ENCODE measurements at places on chromosomes 4 and X.

DNA sequence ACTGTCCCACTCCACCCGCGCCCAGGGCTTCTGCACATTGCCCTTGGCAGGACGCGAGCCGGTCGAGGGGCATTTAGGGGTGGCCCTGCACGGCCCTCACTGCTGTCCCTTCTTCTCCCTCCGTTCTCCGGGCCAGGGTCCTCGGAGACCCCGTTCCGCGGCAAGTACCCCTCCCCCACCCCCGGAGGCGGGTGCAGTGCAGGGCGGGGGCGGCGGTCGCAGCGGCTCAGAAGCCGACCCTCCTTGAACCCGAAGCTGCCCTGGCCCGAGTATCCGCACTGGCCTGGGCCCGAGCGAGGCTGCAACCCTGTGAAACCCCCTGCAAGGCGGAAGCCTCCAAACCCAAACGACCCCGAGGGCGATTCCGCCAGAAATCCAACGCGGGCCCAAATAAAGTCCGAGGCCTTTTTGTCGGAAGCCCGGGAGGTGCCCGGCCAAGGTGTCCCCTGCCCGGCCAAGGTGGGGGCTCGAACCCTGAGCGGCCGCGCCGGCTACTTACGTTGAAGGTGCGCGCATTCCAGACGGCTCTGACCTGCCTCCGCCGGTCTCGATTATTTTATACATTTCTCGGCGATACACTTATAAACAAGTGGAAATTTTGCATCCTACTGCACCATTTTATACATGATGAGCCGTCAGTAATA is 53.1 kb upstream of the TMEM33 start:
- no peak for DNase-seq

GRCh38 chrX:16629909-16630308 is 20.0 kb upstream of the S100G start:
- DNase-seq, result no peak

GRCh38 chr4:109434007-109434971 is 674 bp downstream of the SEC24B start:
- no peak for DNase-seq

DNA sequence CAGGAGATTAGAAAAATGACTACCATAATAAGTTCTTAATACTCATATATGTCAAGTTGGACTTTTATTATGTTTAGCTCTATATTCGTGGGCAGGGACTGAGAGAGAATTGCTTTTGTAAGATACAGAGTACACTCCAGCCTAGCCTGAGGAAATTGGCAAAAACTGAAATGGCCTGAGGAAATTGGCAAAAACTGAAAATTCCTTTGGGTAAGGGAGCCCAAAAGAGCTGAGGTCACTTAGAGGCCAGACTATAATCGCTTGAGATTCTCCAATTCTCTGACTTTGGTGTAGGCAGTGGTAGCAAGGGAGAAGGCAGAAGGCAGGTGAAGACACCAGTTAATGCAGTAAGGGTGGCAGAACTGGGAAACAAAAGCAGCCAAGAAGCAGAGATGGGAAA is 124.5 kb upstream of the HCCS start:
- no peak for DNase-seq

GRCh38 chr4:41122775-41123174 is 91.6 kb downstream of the APBB2 start:
- DNase-seq, result no peak

GRCh38 chr4:122932763-122933162 is 10.4 kb upstream of the NUDT6 start:
- DNase-seq, result no peak

DNA sequence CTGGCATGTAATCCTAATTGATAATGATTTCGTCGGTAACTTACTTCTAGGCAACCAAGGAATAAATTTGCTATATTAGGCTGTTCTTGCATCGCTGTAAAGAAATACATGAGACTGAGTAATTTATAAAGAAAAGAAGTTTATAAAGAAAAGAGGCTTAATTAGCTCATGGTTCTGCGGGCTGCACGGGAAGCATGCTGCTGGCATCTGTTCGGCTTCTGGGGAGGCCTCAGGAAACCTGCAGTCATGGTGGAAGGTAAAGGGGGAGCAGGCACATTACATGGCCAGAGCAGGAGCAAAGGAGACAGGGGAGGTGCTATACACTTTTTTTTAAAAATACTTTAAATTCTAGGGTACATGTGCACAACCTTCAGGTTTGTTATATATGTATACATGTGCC is 290.2 kb downstream of the STK32B start:
- DNase-seq, result no peak

- DNase-seq, result no peak
These were observed 47.8 kb downstream of the TMA16 start for GRCh38 chr4:163542275-163542674.

DNA sequence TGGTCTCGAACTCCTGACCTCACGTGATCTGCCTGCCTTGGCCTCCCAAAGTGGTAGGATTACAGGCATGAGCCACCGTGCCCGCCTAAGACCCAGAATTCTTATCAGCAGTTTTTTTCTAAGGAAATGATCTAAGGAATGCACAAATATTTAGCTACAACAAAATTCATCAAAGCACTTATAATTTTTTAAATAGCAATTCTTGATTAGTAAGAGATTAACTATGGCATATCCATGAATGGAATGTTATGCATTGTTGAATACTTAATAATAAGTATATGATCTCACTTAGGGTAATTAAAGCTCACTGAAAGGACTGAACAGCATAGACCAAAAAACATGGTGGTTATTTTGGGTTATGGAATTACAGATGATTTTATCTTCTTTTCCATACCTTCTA is 18.4 kb downstream of the CENPU start:
- no peak for DNase-seq

DNA sequence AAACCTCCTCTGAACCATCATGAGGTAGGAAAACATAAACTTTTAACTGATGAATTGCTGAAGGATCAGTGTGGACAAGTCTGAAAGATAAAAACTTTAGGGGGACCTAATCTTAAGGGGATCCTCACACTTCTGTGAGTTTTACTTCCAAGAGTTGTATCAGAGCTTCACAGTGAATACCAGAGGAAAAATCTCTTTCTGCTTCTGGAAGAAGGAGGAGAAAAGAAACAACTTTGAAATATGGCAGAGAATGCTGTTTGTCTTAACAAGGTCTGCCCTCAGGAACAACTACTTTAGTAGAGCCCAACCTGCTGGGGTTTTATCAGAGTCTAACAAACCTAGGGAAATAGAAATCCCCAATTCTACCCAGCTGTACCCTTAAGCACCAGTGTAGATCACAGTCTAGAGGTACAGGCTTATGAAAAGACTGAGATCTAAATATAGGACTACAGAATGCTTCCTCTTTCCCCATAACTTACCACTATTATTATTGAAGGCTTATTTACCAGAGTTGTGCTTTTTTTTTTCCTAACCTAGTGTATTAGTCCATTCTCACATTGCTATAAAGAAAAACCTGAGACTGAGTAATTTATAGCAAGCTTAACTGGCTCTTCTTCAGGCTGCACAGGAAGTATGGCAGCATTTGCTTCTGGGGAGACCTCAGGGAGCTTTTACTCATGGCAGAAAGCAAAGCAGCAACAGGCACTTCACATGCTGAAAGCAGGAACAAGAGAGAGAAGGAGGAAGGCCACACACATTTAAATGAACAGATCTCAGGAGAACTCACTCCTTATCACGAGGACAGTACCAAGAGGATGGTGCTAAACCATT is 167.9 kb downstream of the CAMK2D start:
- DNase-seq, result no peak

DNA sequence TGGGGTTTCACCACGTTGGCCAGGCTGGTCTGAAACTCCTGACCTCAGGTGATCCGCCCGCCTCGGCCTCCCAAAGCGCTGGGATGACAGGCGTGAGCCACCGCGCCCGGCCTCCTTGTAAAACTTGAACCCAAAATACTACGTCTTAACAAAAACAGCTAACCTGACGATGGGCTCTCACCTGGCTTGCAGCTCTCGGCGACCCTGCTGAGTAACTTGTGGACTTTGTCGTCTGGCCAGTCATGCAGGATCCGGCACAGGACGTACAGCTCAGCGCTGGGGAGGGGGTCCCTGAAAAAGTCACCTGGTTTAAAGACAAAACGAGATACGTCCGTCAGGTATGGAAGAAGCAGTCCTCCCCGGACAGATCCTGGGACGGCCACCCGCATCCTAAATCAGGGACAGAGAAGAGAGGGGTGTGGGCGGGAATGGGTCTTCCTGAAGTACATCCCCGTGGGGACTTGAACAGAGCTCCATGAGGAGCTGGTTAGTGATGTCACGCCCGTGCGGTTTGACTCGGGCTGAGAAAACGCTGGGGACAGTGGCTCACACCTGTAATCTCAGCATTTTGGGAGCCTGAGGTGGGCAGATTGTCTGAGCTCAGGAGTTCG is 20.7 kb upstream of the SLC25A6 start:
- DNase-seq, result no peak

DNA sequence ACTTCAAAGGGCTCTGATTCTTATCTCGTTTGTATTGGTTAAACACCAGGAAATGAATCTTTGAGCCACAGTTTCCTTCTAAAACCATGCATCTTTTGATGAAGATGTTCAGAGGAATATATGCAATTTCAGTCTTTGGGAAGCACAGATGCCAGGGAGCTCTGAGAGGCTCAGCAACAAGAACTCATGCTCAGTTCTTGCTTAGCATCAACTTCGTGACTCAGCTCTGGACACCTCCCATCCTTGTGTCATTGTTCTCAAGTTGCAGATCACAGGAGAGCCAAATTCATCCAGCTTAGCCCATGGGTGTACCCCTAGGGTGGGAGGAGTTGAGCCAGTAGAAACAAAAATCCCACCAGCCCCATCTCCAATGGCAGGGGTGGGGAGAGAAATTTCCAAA is 219.6 kb upstream of the MAOA start:
- DNase-seq, result no peak

- DNase-seq, result no peak
These were observed 527.4 kb downstream of the C4orf33 start for GRCh38 chr4:129623233-129623875.

DNA sequence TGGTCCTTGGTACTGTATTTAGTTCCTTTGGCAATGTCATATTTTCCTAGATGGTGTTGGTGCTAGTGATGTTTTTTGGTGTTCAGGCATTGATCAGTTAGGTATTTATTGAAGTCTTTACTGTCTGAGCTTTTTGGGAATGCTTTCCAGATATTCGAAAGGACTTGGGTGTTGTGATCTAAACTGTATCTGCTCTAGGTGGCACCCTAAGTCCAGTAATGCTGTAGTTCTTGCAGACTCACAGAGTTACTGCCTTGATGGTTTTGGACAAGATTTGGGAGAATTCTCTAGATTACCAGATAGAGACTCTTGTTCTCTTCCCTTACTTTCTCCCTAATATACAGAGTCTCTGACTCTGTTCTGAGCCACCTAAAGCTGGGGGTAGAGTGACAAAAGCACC is 513.6 kb upstream of the PITX2 start:
- DNase-seq, result no peak

GRCh38 chrX:71935476-71935875 is 24.8 kb downstream of the NHSL2 start:
- no peak for DNase-seq

- no peak for DNase-seq
These were observed 88.6 kb upstream of the WDR1 start for GRCh38 chr4:10205223-10205622.

- no peak for DNase-seq
These were observed 1.4 kb downstream of the INTU start for GRCh38 chr4:127634181-127634580.

DNA sequence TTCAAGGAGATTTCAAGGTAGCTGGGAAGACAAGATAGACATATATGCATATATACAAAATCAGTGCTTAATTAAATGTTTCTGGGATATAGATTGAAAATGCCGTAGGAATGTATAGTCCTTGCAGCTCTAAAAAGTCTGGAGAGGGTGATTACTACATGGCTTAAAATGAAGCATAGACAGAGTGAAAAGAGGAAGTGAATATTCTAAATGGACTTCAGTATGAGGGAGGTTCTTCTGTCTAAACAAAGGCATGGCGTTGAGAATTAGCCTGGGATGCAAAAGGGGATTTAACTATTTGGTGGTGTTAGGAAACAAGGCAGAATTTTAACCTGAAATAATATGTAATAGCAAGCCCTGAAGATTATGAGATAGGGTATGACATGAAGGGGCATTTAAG is 141.5 kb upstream of the FRMPD4 start:
- DNase-seq, result no peak

GRCh38 chrX:30659421-30659820 is 6.2 kb downstream of the GK start:
- no peak for DNase-seq

DNA sequence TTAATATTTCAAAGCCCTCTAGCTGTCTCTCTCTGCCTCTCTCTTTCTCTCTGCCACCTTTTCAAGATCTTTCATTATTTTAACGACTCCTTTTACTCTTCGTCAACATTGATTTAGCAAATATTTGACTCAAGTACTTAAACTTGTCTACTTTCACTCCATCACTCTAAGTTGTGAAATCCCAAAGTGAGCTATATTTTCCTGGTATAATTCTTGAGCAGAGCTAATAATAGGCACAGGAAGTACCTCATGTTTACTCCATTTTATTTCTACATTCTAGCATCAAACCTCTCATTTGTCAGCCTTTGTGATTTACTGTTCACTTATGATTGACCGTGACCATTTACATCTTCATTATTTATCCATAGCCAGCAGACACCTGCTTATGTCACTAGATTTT is 482.5 kb downstream of the RPA4 start:
- no peak for DNase-seq

GRCh38 chr4:6892190-6892908 is 17.3 kb upstream of the TBC1D14 start:
- no peak for DNase-seq

GRCh38 chrX:65407157-65407626 is 127.4 kb downstream of the LAS1L start:
- DNase-seq, result no peak

- DNase-seq, result no peak
These were observed 45.6 kb upstream of the S100G start for GRCh38 chrX:16604337-16604736.

DNA sequence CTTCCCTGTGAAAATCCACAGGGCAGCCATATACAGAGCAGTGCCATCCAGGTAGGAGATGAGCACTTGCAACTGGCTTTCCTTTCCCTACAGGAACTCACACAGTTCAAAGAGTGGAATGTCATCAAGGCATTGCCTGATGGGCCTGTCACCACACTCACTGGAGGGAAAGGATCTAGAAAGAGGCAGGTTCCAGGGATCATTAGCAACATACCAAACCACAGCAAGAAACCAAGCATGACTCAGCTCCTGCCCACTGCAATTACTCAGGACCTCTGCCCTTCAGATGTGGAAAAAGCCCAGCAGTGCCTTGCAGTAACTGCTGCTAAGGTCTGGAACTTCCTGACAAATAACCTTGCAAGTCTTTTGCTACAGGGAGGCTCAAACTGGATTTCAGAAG is 101.2 kb downstream of the ZNF674 start:
- no peak for DNase-seq

- DNase-seq, result no peak
These were observed 2.9 kb upstream of the SH3BP2 start for GRCh38 chr4:2789793-2790582.

GRCh38 chr4:13514722-13515121 is 29.6 kb downstream of the NKX3-2 start:
- no peak for DNase-seq

- no peak for DNase-seq
These were observed 4.7 kb upstream of the KLF3 start for GRCh38 chr4:38659346-38659745.

- no peak for DNase-seq
These were observed 22.9 kb downstream of the PAGE2 start for GRCh38 chrX:55111578-55112254.

Measured in stimulated activated CD8-positive, alpha-beta memory T cell treated with anti-CD3 and anti-CD28 coated beads, Interleukin-15, amount 100 ng/mL, for 4 hours (primary cell).